ENCODE measurements at places on chromosomes 7 and 10. TPM values are rescaled to one million over a fixed set of nuclear protein-coding genes. Genes with fewer than 3 reads are reported as not detected.

- H3K27me3 ChIP-seq, result no peaks in the 10 kb centered on the region
- H3K4me3 ChIP-seq, result no peak overlapping the region
- no peak for DNase-seq
- no peaks in the 10 kb centered on the region for H3K4me1 ChIP-seq
- H3K27ac ChIP-seq, result no peak overlapping the region
- no peaks in the 10 kb centered on the region for H3K36me3 ChIP-seq
Measured at GRCh38 chr10:78467496-78468106, 433.9 kb downstream of the RPS24 start.

ACTR1A gene
- total RNA-seq, result 43.3 TPM

- no peaks in the 10 kb centered on the region for H3K36me3 ChIP-seq
- no peak overlapping the region for H3K27ac ChIP-seq
- no peak overlapping the region for H3K4me3 ChIP-seq
- H3K4me1 ChIP-seq, result no peaks in the 10 kb centered on the region
Measured at GRCh38 chr7:98733036-98733435, 116.0 kb downstream of the NPTX2 start.

GRCh38 chr10:33818343-33818742 lies 483.9 kb upstream of the NRP1 start:
- no peaks in the 10 kb centered on the region for H3K4me1 ChIP-seq
- H3K4me3 ChIP-seq, result no peak overlapping the region
- DNase-seq, result no peak
- H3K36me3 ChIP-seq, result no peaks in the 10 kb centered on the region

DNA sequence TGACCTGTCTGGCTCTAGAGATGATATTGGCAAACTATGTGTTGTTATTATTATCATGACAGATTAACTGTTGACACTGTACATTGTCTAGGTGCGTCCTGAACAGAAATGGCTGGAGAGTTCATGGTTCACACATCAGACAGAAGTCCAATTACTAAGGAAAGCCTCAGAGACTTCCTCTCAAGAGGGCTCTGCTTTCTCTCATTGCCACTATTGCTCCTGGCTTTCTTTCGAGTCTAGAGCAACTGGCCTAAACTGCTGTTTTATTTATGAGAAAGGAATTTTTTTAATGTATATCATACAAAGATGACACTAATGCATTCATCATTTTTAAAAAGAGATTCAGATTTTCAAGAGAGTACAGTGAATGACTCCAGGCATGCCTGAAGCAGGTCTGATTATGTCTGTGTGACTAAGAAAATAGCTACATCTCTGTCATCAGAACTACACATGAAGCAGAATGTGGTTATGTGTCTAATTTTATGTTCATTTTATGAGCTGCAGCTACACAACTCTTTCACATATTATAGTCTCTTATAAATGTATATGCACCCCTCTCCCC lies 30.4 kb downstream of the NRCAM start:
- no peaks in the 10 kb centered on the region for H3K4me1 ChIP-seq
- DNase-seq, result no peak
- H3K36me3 ChIP-seq, result no peaks in the 10 kb centered on the region
- no peak overlapping the region for H3K27ac ChIP-seq
- H3K4me3 ChIP-seq, result no peak overlapping the region

GRCh38 chr7:50653126-50653864 lies 88.1 kb upstream of the DDC start:
- H3K27ac ChIP-seq, result no peak overlapping the region
- H3K4me3 ChIP-seq, result no peak overlapping the region
- H3K27me3 ChIP-seq, result no peaks in the 10 kb centered on the region
- no peak for DNase-seq

- H3K4me1 ChIP-seq, result no peaks in the 10 kb centered on the region
- DNase-seq, result no peak
- no peak overlapping the region for H3K27ac ChIP-seq
- H3K36me3 ChIP-seq, result no peaks in the 10 kb centered on the region
Measured at GRCh38 chr10:70510904-70511303, 32.3 kb downstream of the PALD1 start.

DNA sequence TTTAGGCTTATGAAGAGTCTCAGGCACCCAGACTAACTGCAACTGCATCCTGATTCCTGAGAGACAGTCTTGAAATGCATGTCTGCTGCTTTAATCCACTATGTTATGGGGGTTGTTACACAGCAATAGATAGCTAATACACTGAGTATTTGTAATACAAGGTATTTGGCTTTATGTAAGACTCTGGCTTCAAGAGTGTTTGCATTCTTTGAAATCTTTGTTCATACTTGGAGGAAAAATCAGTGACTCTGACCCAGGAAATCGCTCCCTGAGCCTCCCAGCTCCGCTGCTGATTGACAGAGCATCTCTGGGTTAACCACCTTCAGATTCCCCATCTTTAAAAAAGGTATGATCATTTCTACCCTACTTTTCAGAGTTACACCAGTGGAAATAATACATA lies 133.9 kb downstream of the MTPAP start:
- H3K36me3 ChIP-seq, result no peaks in the 10 kb centered on the region
- H3K27me3 ChIP-seq, result peaks cover 4% of the 10 kb centered on the region
- no peak overlapping the region for H3K4me3 ChIP-seq
- H3K27ac ChIP-seq, result no peak overlapping the region
